ENCODE measurements at places on chromosomes 4 and X.

DNA sequence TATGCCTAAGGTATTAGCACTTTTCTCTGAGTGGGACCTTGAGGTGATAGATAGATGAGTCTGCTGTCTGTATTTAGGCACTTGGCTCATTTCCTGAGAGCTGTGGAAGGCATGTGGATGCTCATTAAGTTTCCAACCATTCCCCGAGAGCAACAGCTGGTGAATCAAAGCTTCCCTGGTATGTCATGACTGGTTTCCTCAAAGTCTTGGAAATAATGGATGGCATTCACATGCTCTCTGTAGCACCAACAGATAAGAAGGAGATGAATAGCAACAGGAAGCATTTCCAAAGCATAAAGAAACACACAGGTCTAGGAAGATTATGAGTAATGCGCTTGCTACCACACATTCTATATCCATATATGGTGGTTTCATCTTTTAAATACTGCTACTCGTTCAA is 118.3 kb upstream of the ETNPPL start:
- no peak for DNase-seq

GRCh38 chr4:38563707-38564495 is 100.1 kb upstream of the KLF3 start:
- DNase-seq, result no peak

GRCh38 chr4:86967798-86968197 is 33.0 kb downstream of the AFF1 start:
- no peak for DNase-seq

DNA sequence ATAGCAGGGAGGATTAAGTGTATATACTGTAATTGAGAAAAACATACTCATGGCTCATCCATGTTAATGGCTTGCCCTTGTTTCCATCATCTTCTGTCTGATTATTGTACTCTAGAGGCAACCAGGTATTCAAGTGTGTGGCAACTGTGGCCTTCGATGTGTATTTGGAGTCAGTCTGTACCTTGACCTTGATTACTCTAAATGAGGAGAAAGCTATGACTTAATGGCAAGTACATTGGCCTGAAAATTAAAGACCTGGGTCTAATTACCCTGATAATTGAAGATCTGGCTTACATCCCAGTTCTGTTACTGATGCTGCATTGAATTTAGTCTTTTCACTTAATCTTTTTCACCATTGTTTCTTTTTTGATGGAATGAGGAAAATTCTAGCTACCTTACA is 409.2 kb downstream of the CCSER1 start:
- DNase-seq, result no peak

DNA sequence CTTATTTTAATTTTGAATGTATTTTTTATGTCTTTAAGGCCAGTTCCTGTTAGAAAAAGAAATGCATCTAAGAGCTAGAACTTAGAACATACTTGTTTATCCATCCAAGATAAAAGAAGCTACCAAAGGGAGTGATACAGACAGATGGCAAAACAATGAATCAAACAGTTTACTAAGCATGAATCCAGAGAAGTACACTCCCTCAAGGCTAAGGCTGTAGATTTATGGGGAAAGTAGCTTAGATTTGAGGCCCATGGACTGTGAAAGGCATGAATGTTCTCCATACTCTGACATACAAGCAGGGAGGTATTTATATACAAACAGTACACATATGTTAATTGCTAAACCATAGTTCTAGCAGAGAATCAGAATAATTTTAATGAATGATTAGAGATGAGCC is 255.3 kb upstream of the NRK start:
- no peak for DNase-seq

GRCh38 chr4:43766648-43767047 is 682.0 kb downstream of the KCTD8 start:
- no peak for DNase-seq

DNA sequence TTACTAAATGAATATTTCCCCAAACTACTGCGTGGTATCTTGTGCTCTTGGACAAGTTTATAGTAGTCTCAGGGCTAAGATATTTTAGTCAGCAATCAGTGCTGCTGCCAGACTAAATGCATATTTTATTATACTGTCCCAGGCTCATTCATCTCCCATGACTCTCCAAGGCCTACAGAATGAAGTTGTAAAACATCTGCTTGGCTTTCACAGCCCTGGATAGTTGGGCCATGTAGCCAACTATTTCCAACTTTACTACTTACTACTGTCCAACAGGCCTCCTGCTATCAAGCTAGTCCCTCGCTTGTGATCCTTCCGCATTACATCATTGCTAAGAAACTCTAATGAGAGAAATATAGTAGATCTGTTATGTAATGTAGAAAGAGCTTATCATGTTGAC is 31.4 kb downstream of the MAGEB16 start:
- no peak for DNase-seq
